ENCODE measurements at places on chromosomes 4 and X. TPM values are rescaled to one million over a fixed set of nuclear protein-coding genes. Genes with fewer than 3 reads are reported as not detected.

- no peak overlapping the region for H3K4me3 ChIP-seq
- H3K36me3 ChIP-seq: no peaks in the 10 kb centered on the region
- DNase-seq: no peak
- no peaks in the 10 kb centered on the region for H3K27me3 ChIP-seq
- no peaks in the 10 kb centered on the region for H3K4me1 ChIP-seq
These were observed 1535.4 kb upstream of the ADGRL3 start for GRCh38 chr4:59664771-59665170.

DNA sequence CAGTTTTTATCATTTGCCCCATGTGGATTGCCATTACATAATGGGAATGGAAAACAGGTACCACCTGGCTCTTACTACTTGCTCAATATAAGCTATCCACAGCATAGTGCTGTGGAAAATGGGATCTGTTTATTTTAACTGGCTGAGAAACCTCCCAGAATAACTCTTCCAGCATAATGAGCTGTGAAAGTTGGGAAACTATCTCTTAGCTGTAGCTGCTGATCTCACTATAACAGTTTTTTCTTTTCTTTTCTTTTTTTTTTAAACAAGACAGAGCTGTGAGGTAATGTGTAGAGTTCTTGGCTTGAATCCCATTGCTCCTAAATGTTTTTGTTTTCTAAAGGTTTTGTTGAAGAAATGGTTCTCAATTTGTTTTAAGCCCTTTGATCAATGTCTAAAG, 988.3 kb downstream of the PCDH19 start:
- no peak overlapping the region for H3K4me3 ChIP-seq
- no peaks in the 10 kb centered on the region for H3K4me1 ChIP-seq
- H3K36me3 ChIP-seq: no peaks in the 10 kb centered on the region

ABCD1 gene
- total RNA-seq: 9.5 TPM

ZNF732 gene
- total RNA-seq: 0.09 TPM

RRH gene
- total RNA-seq: not detected

DOK7 gene
- total RNA-seq: 8.0 TPM

PSMD10 gene
- 9.4 TPM for total RNA-seq

PRDM5 gene
- 9.9 TPM for total RNA-seq

PARM1 gene
- total RNA-seq: 22.2 TPM
